ENCODE measurements at places on chromosomes 11 and 22. TPM values are rescaled to one million over a fixed set of nuclear protein-coding genes. Genes with fewer than 3 reads are reported as not detected.

Gene PHETA2
- polyA plus RNA-seq: 2.2 TPM

Gene PANX3
- not detected for polyA plus RNA-seq

Gene TRPC6
- 0.04 TPM for polyA plus RNA-seq

Gene MMP12
- polyA plus RNA-seq: 0.28 TPM

Gene EIF3L
- polyA plus RNA-seq: 639 TPM

Gene ANO9
- 17.7 TPM for polyA plus RNA-seq

GRCh38 chr11:68414496-68415221 lies 45.9 kb upstream of the PPP6R3 start:
- H3K27ac ChIP-seq: no peak overlapping the region
- H3K27me3 ChIP-seq: no peaks in the 10 kb centered on the region
- no peak for DNase-seq
- no peak overlapping the region for H3K4me3 ChIP-seq
- peaks cover 26% of the 10 kb centered on the region for H3K36me3 ChIP-seq

- H3K27me3 ChIP-seq: no peaks in the 10 kb centered on the region
- H3K4me3 ChIP-seq: no peak overlapping the region
- no peaks in the 10 kb centered on the region for H3K36me3 ChIP-seq
- no peak overlapping the region for H3K27ac ChIP-seq
- DNase-seq: no peak
- H3K4me1 ChIP-seq: no peaks in the 10 kb centered on the region
These were observed 1098.6 kb upstream of the CCDC90B start for GRCh38 chr11:84384731-84385130.

- H3K4me3 ChIP-seq: no peak overlapping the region
- peaks cover 28% of the 10 kb centered on the region for H3K4me1 ChIP-seq
- DNase-seq: no peak
- no peaks in the 10 kb centered on the region for H3K27me3 ChIP-seq
These were observed 45.5 kb downstream of the ENDOD1 start for GRCh38 chr11:95135155-95135554.

- no peaks in the 10 kb centered on the region for H3K36me3 ChIP-seq
- no peaks in the 10 kb centered on the region for H3K27me3 ChIP-seq
- H3K4me1 ChIP-seq: peaks cover 16% of the 10 kb centered on the region
- H3K27ac ChIP-seq: peak overlapping the region; percentile 76
- DNase-seq: no peak
These were observed 69.7 kb upstream of the BMAL1 start for GRCh38 chr11:13207665-13208594.

- peaks cover 8% of the 10 kb centered on the region for H3K36me3 ChIP-seq
- H3K27ac ChIP-seq: no peak overlapping the region
- H3K27me3 ChIP-seq: no peaks in the 10 kb centered on the region
- DNase-seq: no peak
These were observed 134.2 kb downstream of the LDLRAD3 start for GRCh38 chr11:36077886-36078685.

DNA sequence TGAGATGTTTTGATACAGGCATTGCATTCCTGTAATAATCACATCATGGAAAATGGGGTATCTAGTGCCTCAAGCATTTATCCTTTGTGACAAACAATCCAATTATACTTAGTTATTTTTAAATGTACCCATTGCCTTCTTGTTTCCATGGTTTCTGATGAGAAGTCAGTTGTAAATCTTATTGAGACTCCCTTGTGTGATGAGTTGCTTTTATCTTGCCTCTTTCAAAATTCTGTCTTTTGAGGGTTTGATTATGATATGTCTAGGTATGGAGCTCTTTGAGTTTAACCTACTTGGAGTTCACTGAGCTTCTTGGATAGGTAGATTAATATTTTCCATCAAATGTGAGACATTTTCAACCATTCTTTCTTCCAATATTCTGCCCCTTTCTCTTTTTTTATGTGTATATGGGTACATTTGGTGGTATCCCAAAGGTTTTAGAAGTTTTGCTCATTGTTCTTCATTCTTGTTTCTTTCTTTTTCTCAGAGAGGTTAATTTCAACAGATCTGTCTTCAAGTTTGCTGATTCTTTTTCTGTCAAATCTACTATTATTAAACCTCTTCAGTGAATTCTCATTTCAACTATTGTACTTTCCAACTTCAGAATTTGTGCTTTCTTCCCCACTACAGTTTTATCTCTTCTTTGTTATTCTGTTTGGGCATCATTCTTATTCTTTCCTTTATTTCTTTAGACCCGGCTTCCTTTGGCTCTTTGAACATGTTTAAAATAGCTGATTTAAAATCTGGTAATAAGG lies 13.7 kb downstream of the NAGA start:
- H3K4me3 ChIP-seq: no peak overlapping the region
- no peaks in the 10 kb centered on the region for H3K27me3 ChIP-seq
- H3K27ac ChIP-seq: no peak overlapping the region
- H3K4me1 ChIP-seq: no peaks in the 10 kb centered on the region
- H3K36me3 ChIP-seq: peaks cover 7% of the 10 kb centered on the region
- no peak for DNase-seq

DNA sequence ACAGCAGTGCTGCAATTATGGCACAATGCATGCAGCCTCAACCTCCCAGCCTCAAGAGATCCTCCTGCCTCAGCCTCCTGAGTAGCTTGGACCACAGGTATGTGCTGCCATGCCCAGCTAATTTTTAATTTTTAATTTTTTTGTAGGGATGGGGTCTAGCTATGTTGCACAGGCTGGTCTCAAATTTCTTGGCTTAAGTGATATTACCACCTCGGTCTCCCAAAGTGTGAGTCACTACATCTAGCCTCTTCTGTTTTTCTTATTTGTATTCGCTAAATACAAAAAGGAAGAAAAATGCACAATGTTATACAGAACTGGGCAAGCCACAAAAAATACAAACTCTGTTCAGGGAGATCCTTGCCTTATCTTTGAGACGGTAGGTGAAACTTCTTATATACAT lies 62.1 kb downstream of the DDI1 start:
- H3K4me3 ChIP-seq: no peak overlapping the region
- no peaks in the 10 kb centered on the region for H3K4me1 ChIP-seq
- no peaks in the 10 kb centered on the region for H3K27me3 ChIP-seq
- no peak for DNase-seq

DNA sequence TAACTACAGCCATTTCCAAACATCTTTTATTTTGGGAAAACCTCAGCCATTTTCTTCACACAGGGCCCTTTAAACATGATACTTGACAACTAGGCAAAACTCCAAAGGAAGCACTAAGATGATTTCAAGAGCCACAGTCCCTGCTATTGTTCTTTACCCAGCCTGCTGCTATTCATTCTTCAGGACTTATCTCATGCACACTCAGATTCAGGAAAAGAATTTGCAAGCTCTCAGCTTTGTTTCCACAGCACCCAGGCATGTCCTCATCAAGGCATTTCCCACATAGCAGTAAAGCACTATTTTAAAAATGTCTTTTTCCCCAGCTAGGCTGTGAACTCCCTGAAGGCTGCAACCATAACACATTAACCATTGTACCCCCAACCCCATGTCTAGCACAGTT lies 609.3 kb upstream of the CCDC90B start:
- DNase-seq: no peak
- H3K27ac ChIP-seq: no peak overlapping the region
- no peaks in the 10 kb centered on the region for H3K4me1 ChIP-seq
- H3K36me3 ChIP-seq: no peaks in the 10 kb centered on the region
- H3K27me3 ChIP-seq: no peaks in the 10 kb centered on the region

- peaks cover 45% of the 10 kb centered on the region for H3K4me1 ChIP-seq
- H3K27me3 ChIP-seq: no peaks in the 10 kb centered on the region
- H3K27ac ChIP-seq: no peak overlapping the region
- H3K4me3 ChIP-seq: no peak overlapping the region
These were observed 11.5 kb downstream of the CLMP start for GRCh38 chr11:123183391-123184099.

GRCh38 chr11:86212019-86212611 lies 32.4 kb upstream of the EED start:
- no peak overlapping the region for H3K4me3 ChIP-seq
- H3K27ac ChIP-seq: no peak overlapping the region
- no peak for DNase-seq
- peaks cover 5% of the 10 kb centered on the region for H3K4me1 ChIP-seq
